IMR-90 (cell line): ENCODE measurements at places on chromosomes 7 and 10. TPM values are rescaled to one million over a fixed set of nuclear protein-coding genes. Genes with fewer than 3 reads are reported as not detected.

CLCN1 gene
- not detected in 2 replicates for total RNA-seq

DNA sequence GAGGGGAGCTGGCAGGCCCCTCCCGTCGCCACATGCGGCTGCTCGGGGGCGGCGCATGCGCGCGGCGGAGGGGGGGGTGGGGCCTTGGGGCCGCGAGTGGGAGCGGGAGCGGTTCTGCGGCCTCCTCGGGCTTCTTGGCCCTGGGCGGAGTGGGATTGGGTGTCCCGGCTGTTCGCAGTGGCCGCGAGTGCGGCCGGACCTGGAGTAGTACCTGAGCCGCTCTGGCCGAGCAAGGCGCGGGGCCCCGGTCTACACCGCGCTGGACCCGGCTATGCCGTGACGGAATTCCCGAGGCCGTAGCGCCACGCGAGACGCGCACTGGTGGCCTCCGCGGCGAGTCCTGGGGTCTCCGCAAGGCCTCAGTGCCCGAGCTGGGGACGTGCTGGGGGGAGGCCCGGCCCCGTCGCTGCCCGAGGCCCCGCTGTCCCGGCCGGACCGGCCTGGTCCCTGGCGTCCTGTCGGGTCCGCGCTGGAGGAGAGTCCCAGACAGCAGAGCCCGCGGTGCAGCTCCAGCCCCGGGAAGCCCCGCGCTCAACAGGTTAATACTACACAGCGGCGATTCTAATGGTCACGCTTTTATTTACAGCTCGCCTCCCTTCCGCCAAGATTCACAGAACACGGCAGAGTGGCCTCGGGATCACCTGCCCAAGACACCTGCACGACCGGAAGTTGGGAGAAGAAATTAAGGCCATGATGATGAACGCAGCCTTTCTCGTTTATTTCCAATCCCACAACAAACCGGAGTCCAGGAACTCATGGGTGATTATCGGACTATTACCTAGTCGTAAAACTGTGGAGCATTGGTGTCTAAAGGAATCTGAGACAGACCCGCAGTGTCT lies 671 bp upstream of the PAXIP1 start:
- DNase-seq, result peak; percentile 71

GRCh38 chr10:97200616-97201015 lies 14.9 kb upstream of the SLIT1 start:
- no peak for DNase-seq

STEAP1B gene
- 13.8 and 21.1 TPM in 2 replicates for total RNA-seq

EPHB4 gene
- total RNA-seq, result 35.0 and 36.4 TPM in 2 replicates

GDF2 gene
- under 0.01 TPM in 1 of 2 replicates, not detected in the other for total RNA-seq

GRCh38 chr10:53978301-53978700 lies 822.7 kb downstream of the PCDH15 start:
- no peak for DNase-seq

TEX47 gene
- not detected in 2 replicates for total RNA-seq

GRCh38 chr10:132145521-132146185 lies 41.1 kb upstream of the DPYSL4 start:
- DNase-seq, result no peak

- DNase-seq, result no peak
Observed at GRCh38 chr7:471191-471865, 48.3 kb downstream of the PDGFA start.

ZNF503 gene
- total RNA-seq, result 0.36 and 0.83 TPM in 2 replicates

ASAH2B gene
- 4.4 and 5.0 TPM in 2 replicates for total RNA-seq

DNA sequence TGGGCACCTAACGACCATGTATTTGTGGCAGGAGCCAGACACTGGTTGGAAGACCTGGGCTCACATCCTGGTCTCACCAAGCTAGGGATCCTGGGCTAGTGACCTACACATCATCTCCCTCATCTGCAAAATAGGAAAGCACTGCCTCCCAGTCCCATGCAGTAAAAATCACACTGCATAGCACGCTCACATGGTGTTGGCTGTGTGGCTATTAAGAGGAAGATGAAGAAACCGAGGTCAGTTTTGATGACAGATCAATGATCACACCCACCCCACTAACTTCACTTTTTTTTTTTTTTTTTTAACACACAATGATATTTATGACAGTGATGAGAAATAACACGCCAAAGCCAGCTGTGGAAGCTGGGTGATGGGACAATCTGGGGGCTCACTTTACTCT lies 146.5 kb downstream of the RNF216 start:
- DNase-seq, result no peak

DNA sequence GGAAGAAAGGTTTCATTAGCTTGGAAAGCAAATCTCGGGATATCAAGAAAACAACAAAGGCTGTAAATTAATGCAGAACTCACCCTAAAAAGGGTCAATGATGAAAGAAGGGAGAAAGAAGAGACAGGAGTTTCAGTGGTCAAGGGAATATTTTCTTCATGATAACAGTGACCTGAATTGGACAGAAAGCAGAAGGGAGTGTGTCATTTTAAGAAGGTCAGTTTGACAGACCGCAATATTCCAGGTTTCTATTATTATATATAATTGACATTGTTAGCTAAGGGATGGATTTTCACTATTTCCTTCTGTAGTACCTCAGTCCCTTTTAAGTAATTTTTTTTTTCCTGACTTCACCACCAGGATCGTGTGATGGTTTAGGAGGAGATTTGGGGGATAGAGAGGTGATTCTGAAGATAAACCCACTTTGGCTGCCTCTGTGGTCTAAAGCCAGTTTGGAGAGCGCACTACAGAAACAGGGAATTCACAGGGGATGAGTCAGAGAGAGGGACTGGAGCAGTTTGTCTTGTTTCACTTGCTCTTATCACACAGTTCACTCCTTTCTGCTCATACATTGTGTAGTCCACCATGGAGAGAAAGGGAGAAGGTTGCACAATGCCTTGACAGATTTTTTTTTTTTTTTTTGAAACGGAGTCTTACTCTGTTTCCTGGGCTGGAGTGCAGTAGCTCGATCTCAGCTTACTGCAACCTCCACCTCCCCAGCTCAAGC lies 417.9 kb downstream of the AUTS2 start:
- peak; percentile 0 for DNase-seq

DNA sequence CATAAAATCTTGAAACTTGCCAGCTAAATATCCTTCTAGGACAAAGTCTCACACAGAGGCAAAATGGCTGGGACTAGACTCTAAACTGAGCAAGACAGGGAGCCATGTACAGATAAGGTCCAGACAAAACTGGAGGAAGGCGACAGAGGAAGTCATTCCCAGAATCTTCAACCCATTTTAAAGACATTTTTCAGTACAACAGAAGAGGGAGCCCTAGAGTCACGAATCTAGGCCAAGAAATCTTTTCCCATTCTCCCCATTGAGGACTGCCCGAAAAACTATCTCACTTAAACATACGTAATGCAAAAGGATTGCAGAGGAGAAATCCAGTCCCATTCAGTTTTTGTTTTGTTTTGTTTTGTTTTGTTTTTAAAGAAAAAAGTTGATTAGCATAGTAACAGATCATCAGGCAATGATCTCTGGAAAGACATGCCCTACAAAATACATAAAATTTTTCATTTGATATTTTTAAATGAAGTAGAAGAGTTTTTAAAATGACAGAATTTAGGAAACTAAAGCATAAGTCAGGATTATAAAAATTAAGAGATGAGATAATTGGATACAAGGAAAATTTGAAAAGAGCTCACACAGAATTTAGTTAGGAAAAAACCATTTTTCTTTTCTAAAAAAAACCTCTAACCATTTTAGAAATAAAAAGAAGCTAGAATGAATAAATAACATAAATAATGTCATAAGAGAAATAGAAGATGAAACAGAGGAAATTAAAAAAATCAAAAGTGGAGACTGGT lies 16.9 kb upstream of the PRF1 start:
- peak; percentile 29 for DNase-seq

GRCh38 chr7:94612661-94613060 lies 43.3 kb downstream of the SGCE start:
- DNase-seq, result no peak

DNA sequence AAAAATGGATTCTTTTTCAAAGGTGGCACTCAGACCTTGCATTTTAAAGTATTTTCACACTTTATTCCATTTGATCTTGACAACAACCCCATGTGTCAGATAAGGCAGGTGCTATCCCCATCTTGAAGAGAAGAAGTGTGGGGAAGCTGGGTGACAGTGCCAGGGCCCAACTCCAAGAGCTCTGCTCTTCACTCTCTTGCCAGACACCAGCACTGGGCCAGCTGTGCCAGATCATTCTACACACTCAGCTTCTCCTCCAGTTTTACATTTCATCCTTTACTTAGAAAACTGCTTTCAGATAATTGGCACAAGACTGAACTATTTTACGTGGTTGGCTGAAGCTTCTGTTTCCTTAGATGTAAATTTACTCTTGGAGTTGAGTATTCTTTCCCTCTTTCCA lies 64.4 kb downstream of the ENO4 start:
- no peak for DNase-seq

NCF1 gene
- total RNA-seq, result not detected in 2 replicates

DNA sequence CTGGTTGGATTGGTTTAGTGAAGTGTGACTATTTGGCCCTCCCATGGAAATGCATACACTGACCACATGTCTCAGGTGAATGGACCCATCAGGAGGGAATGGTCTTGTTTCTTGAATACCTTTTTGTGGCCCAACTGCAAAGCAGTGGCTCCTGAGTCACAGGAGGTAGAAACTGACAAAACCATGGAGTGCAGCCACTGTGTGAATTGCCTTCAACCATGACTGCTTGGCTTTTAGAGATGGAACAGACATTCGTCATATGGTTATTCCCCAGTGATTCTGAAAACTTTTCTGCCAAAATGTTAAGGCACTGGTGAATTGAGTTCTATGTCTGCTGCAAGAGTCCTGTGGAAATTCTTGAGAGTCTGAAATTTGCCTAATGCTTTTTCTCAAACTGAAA lies 64.7 kb downstream of the CDK14 start:
- DNase-seq, result no peak

CDHR1 gene
- not detected in 2 replicates for total RNA-seq

DNA sequence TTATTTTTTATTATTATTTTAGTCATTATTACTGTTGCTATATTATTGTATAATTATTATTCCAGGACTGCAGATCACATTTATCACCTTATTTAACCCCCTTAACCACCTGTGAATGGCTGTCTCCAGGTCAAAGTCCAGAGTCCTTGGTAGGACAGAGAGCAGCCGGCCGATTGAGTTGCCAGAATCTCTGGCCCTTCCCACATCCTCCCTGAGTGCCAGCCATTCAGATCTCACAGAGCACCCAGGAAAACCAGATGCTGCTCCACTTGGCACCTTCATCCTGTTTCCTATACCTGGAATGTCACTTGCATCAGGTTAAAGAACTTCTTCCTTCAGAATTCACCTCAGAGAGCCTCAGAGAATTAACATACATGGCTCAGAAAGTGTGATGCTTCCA lies 101.1 kb downstream of the ELAPOR2 start:
- no peak for DNase-seq

GBX1 gene
- total RNA-seq, result not detected in 2 replicates
